Psoas muscle (tissue), 8 donors: ENCODE measurements at places on chromosomes 12 and 14. TPM values are rescaled to one million over a fixed set of nuclear protein-coding genes. Genes with fewer than 3 reads are reported as not detected.

FOXA1 gene
- not detected for polyA plus RNA-seq

GRCh38 chr14:67411820-67412421, at the start of gene PLEK2:
Gene PLEK2, minus strand, starts transcription at chr14:67412165. Its CDS starts 106 bp downstream, at chr14:67412059.
- DNase-seq = peak; percentile 42

- no peak for DNase-seq
These were observed 600.5 kb downstream of the RERGL start for GRCh38 chr12:17489452-17489851.

DBX2 gene
- polyA plus RNA-seq = 0.09 TPM

DNA sequence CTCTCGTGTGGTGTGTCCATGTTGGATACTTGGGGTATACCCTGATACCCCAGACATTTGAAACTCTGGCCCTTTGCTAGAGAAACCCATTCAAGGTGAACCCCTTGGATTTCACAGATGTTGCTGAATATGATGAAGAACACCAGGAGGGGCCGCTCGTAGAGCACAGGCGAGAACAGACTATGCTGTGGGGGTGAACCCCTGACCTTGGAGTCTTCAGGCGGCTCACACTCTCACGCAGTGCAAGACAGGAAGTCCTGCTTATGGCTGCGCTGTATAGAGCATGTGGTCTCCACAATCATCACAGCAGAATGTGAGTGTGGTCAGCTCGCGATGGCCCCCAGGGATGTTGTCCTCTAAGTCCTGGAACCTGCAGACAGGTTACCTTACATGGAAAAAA, 60.4 kb downstream of the SLC15A4 start:
- no peak for DNase-seq

DNA sequence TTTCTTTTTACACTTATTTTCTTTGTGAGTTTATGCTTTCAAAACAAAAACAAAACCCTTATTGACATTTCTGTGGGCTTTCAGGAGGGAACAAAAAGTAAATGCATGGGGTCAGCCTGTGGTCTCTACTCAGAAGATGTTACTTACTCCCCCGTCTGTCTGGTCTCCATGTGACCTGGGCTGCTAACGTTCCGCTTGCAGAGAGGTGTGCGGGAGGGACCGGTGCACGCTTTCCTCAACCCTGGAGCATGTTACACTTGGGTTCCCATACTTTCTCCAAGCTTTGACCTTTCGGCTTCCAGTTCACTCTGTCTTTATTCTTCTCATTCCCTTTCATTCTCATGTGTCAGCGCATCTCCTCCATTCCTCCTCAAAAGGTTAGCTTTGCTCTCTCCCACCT, 36.5 kb downstream of the ZC3H14 start:
- no peak for DNase-seq

GRCh38 chr12:52182384-52182783, 9.4 kb downstream of the KRT80 start:
- no peak for DNase-seq

LRTM2 gene
- not detected for polyA plus RNA-seq

DNA sequence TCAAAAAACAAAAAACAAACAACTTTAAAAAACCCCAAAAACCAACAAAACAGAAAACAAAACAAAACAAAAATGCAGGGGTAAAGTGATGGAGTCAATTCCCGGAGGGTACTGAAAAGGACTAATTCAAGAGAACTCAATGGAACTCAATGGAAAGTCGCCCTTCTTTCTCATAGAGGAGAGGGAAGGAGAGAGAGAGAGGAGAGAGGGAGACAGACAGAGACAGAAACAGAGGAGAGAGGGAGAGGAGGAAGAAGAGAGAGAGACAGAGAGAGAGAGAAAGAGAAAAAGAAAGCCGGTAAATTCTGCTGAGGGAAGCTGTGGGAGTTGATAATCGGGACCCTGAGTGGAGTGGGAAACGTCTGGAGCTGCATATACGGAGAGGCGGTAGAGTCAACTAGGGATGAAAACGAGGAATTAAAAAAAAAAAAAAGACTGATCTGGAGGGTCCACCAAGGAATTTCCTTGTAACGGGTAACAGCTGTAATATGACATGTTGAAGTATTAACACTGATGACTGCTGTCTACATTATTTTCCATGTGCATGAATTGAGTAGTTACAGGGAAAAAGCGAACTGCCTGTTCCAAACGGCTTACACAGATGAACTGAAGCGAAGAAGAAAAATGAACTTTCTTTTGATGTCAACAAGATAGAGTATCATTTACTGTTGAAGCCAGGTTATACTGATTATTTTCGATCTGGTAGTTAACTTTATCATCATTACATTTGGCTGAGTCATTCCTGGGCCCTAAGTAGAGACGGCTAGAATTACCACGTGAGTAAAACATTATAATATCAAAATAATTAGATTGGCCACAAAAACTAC, 934 bp upstream of the ZC2HC1C start:
- DNase-seq = no peak

GRCh38 chr12:71057330-71057729, 100.5 kb downstream of the TSPAN8 start:
- no peak for DNase-seq

DNA sequence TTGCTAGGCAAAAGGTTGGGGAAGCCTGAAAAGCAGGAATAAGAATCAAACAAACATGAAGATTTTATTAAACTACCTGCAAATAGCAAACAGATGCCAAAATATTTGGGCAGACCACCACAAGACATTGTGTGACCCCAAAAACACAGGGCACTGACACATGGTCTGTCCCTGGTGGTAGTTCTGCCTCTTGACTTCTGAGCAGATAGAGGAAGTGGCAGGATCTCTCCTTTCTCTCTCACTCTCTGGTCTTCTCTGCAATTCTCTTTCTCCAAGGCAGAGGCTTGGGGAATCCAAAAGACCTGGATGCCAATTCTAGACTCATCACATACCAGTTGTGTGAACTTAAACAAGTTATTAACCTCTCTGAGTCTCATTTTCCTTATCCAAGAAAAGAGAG, 4.3 kb upstream of the PTGDR start:
- DNase-seq = no peak

DNA sequence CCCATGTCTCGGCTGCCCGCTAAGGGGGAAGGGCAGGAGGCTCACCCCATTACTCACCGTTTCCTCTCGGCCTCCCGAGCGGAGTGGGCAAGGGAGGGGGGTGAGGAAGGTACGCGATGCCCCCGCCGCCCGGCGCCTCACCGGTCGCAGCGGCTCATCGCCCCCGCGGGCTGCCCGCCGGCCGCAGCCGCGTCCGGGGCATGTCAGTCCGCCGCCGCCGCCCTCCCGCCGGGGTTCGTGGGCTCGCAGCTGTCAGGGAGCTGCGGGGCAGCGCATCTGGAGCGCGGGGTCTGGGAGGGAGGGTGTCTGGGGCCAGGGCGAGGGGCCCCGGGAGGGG, 461 bp downstream of the SLC8A3 start:
- peak; percentile 78 for DNase-seq

DNA sequence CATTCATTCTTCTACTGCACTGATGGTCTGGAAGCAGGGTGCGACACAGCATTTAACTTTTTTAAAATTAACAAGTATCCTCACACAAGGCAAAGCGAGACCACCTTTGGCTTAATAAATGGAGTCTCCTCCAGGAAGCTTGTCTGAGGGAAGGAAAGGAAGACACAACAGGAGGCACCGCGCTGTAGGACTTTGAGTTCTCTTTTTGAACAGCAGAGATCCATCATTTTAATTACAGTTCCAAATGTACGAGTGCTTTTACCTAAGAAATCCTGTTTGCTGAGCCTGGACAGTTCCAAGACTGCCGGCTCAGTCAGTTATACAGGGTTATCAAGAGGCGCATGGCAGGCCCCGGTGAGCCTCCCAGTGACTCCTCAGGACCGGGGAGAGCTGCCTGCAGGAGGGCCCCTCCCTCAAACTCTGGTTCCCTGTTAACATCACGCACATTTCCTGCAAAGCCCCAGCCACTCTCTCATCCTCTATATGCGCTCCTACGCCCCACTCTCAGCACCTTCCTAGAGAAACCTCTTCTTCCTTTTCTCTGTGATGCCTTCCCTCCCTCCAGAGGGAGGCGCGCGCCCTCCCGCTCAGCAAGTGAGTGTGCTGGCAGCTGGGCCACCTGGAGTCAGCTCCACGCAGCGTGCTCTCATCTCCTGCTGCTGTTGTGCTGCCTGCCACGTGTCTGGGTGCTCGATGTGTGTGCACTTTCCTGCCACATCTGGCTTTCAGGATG, 46.1 kb downstream of the STX2 start:
- no peak for DNase-seq

CLEC4A gene
- polyA plus RNA-seq = not detected

SERPINA4 gene
- not detected for polyA plus RNA-seq

LTBP2 gene
- polyA plus RNA-seq = 3.2 TPM

ZNF10 gene
- polyA plus RNA-seq = 9.3 TPM
